Lung (tissue), 17 donors: ENCODE measurements at places on chromosomes 11 and 22. TPM values are rescaled to one million over a fixed set of nuclear protein-coding genes. Genes with fewer than 3 reads are reported as not detected.
A peak's percentile ranks its signal among the peaks of the same experiment; 100 is the strongest.

CWF19L2 gene
- 10.2 TPM for total RNA-seq

CCDC188 gene
- total RNA-seq, result 1.6 TPM

PPP6R2 gene
- 48.1 TPM for total RNA-seq

LINC01488 gene
- not detected for total RNA-seq

TRPM5 gene
- 0.20 TPM for total RNA-seq

OR2AG2 gene
- 0.06 TPM for total RNA-seq

GP1BB gene
- total RNA-seq, result 5.5 TPM

- DNase-seq, result no peak
Measured at GRCh38 chr22:42171946-42172719, 41.5 kb upstream of the CYP2D6 start.

DNA sequence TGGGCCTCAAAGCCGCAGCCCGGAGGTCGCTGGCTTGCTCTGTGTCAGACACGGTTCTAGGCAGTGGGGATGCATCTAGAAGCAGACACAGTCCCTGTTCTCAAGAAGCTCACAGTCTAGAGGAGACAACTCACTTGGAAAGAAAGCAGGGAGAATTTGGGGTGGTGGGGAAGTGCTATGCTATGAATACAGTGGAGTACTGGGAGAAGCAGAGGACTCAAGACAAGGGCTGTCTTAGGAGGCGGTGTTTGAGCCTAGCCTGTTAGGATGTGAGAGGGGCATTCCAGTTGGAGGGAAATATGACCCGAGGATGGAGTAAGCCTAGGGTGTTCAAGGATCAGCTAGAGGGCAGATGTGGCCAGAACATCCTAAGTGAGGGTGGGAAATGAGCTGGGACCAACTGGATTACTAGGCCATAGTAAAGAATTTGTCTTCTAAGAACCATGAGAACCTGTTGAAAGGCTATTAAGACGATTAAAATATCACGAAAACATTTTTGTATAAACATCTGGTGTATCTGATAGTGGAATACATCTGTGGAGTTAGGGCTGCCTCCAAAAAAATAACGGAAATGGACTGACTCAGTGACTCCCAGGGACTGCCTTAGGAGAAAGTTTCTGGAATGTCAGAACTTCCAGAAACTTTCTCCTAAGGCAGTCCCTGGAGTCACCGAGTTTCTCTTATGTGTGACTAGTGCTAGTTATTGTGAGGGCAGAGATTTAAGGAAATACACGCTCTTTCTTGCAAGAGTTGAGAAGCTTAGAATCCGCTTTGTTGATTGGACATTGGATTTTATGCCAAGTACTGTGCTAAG, 1.1 kb upstream of the PITPNB start:
- peak; percentile 80 for DNase-seq

GRCh38 chr11:64090806-64091516, 55.2 kb downstream of the FLRT1 start:
- DNase-seq, result no peak

DNA sequence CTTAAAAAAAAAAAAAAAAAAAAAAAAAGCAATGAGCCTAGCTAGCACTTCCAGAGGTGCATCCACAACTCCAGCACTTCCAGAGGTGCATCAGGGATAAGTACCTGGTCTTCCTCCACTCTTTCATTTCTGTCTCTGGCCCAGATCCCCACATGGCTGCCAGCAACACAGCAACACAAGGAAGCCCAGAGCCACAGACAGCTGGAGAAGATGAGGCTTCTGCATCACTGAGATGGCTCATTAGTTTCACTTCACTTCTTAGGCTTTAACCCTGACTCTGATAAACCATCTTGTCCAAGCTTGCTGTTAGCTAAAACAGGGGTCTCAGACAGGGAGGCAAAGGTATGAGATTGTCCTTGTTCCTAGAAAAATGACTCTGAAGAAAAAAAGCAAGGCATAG, 35.6 kb downstream of the PC start:
- DNase-seq, result no peak
